Activated CD8-positive, alpha-beta memory T cell treated with anti-CD3 and anti-CD28 coated beads, Interleukin-2, amount 10 ng/mL, durations not matched to agents 7 days and 5 days (primary cell): ENCODE measurements at places on chromosomes 11 and 22. TPM values are rescaled to one million over a fixed set of nuclear protein-coding genes. Genes with fewer than 3 reads are reported as not detected.

The FZD4 gene
- total RNA-seq, result 0.44 TPM

The DTX4 gene
- 0.28 TPM for total RNA-seq

The OR1S1 gene
- not detected for total RNA-seq

The TPBGL gene
- total RNA-seq, result 0.15 TPM

The ELMOD1 gene
- 0.16 TPM for total RNA-seq

The BRSK2 gene
- 0.40 TPM for total RNA-seq

The SYT13 gene
- not detected for total RNA-seq

The YPEL4 gene
- total RNA-seq, result 1.0 TPM
